Mesenchymal stem cell (in vitro differentiated cells and primary cell): ENCODE measurements at places on chromosomes 4 and X.

DNA sequence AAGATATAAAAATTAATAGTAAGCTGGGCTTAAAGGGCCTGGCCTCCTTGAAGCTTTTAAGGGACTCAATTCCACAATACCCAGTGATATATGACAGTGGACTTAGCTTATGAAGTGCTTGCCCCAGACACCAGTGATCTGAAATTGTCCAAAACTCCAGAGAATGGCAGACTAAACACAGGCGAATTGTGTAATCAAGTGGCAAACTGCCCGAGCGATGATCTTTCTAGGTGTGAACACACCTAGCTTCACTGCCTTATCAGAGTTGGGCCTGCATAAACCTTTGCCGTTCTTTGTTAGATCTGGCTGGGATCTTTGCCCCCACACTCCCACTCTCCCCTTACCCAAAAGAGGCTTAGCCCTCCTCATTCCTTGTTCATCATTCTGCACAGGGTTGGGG lies 62.5 kb upstream of the SH3RF1 start:
- no peak for DNase-seq

DNA sequence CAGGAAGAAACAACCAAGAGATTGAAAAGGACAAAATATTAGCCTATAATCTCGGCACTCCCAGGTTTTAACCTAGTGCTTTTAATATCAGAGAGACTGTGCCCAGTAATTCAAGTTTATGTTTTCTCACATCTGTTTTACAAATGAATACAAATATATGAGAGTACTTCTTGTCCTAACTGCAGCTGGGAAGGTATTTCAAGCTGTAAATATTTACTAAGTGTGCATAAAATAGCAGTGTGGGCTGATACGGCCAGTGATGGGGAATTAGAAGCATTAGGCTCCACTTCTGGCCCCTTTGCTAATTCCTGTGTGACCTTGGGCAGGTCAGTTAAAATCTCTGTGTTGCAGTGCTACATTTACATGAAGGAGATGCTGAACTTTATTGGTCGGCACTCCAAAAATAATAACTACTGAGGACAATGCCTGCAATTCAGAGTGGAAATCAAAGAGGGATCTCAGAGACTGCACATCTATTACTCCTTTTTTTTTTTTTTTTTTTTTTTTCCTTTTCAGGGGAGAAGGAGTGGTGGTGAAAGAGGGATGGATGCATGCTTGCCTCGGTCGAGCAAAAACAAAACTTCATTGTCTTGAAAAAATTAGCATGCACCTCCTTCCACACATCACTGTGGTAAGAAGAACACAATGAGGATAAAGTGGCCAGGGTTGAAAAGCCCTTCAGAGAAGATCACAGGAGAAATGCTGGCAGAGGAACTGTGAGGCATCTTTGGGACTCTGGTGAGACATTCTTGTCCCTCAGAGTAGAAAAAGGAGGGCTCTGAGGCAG lies 44.6 kb upstream of the LNX1 start:
- DNase-seq = no peak

DNA sequence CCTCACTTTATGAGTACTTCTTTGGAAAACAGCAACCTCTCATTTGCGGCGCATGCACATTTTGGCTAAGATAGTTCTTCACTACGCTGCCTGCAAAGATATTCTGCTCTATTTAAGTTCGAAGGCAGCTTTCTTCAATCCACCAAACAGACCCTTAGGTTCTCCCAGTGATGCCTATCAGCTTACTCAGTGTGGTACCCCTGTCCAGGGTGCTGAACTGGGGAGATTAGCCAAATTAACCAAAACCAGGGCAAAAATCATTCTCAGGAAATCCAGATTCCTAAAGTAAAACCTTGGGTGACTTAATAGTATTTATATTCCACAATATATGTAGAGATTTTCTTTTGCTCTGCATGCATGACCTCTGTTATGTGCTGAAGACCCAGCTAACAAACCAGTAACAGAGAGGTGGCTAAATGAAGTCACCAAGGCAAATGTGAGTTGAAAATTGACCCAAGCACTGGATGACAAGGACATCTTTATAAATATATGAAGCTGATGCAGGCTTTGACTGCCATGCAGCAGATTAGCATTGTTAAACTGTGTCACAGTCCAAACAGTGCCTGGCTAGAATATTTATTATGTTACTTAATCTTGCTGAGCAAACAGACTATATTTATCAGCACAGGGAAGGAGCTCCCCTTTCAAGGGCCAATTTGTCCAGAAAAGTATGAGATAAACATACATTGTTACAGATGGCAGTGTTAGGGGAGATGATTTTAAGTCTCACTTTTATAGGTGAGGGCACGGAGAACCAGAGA lies 418.2 kb downstream of the STIM2 start:
- DNase-seq = peak; percentile 29

DNA sequence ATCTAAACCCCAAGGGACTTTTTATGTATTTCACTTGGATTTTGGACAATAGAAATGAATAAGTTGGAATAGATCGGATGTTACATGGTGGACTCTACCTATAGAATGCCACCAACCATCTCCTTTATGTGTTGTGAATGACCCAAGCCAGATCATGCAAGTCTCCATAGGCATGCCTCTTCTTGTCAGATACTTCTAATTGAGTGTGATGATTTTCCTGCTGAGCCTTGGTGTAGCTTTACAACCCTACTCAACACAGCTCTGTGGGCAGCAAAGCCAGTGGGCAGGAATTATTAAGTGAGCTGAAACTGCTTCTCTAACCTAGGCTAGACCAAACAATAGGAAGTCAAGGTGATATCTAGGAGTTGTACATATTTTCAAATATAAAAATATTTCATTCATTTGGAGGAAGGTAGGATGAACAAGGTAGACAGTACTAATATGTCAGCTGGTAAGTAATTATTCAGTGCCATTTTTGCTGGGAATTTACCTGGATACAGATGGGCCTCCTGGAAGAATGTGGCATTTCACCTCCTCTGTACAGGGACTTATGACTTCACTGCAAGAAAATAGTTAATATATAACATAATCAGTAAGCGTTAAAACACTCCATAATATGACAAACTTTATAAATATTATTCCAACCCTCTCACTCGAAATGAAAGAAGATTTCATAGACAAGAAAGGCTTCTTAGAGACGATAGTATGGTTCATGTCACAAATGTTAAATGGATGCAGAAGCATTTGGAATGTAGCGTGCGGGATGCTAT lies 298.0 kb upstream of the FAT1 start:
- DNase-seq = no peak

DNA sequence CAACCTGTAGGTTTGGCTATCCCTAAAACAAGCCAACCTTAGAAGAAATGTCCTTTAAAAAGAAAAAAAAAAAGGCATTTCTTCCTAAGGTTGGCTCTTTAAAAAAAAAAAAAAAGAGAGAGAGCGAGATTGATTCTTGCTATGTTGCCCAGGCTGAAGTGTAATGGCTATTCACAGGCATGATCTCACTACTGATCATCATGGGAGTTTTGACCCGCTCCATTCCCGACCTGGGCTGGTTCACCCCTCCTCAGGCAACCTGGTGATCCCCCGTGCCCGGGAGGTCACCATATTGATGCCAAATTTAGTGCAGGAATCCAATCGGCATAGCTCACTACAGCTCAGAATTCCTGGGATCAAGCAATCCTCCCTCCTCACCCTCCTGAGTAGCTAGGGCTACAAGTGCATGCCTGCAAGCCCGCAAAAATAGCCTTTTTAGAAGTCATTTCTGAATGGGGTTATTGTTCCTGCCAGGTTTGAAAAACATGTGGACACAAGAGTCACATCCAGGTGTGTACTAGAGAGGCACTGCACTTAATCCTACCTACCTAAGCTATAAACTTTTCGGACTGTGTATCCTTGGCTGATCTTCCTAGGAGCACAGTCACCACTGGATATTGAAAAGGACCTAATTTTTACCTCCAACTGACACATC lies 61.4 kb upstream of the ZCCHC13 start:
- DNase-seq = peak; percentile 61

DNA sequence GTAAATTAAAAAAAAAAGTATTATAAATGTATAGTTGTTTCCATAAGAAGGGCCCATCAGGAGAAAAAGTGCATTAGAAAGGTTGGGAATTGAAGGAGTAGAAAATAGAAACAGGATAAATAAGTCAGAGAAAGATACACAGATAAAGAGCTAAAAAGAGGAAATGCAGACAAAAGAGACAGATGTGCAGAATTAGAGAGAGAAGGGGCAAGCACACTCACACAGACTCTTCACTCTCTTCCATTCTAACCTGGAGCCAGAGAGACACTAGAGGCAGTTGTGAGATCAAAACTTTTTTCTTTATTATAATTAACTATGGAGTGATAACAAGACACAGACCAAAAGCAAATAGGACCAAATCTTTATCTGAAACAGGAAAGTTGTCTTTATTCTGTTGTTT lies 134.1 kb downstream of the CEP135 start:
- DNase-seq = no peak

GRCh38 chr4:17787315-17787714 lies 5.9 kb upstream of the FAM184B start:
- DNase-seq = no peak

GRCh38 chr4:146334862-146335449 lies 120.6 kb downstream of the REELD1 start:
- no peak for DNase-seq

GRCh38 chr4:101071241-101071640 lies 276.1 kb downstream of the PPP3CA start:
- DNase-seq = no peak

GRCh38 chr4:156788782-156789181 lies 182.8 kb downstream of the PDGFC start:
- no peak for DNase-seq

DNA sequence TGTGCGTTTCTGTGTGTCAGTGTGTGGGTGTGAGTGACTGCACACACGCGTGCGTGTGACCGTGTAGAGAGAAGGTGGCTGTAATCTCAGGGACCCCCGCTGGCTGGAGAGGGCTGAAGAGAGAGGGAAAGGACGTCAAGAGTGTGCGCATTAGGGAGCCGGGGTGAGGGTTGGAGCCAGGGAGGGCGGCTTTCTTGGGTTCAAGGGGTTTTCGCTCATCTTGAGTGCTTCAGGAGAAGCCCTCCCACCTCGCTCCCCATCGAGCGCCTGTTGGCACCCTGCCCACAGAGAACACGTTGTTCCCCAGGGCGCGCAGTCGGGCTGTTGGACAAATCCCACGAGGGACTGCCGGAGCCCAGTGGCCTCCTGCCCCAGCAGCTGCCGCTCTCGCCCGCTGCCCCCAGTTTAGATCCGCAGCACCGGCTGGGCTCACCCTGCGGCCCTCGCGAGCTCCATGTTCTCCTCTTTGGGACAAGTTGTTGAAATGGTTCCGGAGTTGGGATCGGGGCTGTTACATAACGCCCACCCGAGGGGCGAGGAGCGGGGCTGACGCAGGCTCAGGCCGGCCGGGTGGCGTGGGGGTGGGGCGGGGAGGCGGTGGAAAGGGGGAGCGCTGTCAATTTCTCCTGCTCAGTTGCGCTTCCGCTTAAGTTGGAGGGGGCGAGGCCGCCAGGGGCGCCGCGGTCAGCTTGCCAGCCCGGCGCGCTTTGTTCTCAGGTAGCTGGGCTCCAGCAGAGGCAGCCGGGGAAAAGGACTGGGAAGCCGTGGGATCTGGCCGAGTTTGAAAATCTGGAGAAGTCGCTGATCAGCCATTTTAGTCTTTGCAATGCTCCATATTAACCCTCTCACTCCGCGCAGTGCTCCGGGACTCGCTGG lies 1.6 kb downstream of the GRIA2 start:
- no peak for DNase-seq

DNA sequence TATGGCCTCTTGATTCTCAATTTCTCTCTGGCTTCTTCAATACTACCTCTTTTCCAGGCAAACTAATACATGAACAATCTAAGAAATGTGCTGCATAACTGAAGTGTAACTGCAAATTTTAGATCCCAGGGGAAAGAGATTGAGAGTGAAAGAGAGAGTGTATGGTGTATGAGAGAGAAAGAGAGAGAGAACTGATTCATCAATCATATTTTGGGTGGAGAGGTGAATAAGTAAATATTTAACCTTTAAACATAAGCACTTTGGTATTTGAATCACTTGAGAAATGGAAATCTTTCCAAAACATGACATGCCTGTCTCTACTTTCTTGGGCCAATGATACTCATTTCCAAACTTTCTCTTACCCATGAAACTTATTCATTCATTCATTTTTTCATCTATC lies 147.2 kb upstream of the DIPK2B start:
- no peak for DNase-seq

- no peak for DNase-seq
These were observed 20.7 kb downstream of the ADH7 start for GRCh38 chr4:99414401-99414800.

- no peak for DNase-seq
These were observed 3.3 kb upstream of the ZNF518B start for GRCh38 chr4:10460313-10461047.

DNA sequence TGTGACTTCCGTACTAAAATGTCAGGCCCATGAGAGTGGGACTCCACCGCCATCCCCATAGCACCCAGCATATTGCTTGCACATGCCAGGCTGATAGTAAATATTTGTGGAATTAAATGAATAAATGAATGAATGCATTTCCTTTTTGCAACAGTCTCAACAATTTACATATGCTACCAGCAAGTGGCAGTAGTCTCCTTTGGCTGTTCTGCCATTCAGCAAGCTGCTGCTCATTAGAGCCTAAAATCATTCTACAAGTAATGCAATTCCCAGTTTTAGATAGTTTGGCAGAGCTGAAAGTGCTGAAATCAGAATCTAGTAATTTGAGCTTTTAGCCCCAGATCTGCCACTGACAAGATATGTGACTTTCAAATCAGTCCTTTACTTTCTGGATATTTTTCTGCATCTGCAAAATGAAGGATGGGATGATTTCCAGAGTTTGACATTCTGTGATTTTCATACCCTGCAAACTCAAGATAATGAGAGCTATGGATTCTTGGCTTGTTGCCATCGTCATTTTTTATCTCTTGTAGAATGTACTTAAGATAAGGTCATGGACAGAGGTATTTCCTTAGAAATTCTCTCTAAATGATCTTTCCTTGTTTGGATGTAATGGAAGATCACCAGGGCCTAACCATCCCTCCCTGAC lies 35.7 kb upstream of the INTS6L start:
- peak; percentile 45 for DNase-seq

GRCh38 chr4:59630235-59630634 lies 1569.9 kb upstream of the ADGRL3 start:
- DNase-seq = no peak

GRCh38 chrX:104284507-104284906 lies 29.8 kb upstream of the ESX1 start:
- no peak for DNase-seq

GRCh38 chr4:160423879-160424451 lies 1321.1 kb downstream of the RAPGEF2 start:
- DNase-seq = peak; percentile 61

DNA sequence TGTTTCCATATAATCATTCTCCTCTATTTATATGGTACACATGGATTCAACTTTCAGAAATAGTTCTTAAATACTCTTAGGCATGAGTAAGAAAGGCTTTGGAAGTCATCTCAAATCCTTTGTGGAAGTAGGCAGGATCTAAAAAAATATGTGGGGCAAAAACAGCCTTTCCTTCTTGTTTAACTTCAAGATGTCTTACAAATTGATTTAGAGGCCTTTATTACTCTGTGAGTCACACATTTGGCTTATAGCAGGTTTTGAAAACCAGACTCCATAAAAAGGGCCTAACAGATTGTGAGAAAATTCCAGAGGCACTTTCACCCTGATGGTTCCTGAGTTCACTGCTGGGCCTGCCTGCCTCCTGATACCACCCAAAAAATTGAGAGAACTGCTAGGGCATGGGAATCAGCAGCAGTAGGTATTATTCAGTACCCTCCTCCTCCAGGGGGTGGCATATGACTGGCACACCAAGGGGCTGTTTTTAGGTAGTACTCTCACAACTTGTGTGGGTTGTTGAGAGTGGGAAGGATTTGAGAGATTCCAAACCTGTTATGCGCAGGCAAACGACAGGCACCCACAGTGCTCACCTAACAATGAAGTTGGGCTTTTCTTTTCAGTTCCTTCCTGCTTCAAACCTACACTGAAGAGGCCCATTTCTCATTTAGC lies 162.7 kb upstream of the MBNL3 start:
- DNase-seq = peak; percentile 39

GRCh38 chrX:132875650-132876522 lies 82.5 kb downstream of the HS6ST2 start:
- no peak for DNase-seq
